ENCODE measurements at places on chromosomes 7 and 10.

GRCh38 chr10:26488344-26488743 is 50.2 kb downstream of the APBB1IP start:
- DNase-seq, result peak; percentile 28

DNA sequence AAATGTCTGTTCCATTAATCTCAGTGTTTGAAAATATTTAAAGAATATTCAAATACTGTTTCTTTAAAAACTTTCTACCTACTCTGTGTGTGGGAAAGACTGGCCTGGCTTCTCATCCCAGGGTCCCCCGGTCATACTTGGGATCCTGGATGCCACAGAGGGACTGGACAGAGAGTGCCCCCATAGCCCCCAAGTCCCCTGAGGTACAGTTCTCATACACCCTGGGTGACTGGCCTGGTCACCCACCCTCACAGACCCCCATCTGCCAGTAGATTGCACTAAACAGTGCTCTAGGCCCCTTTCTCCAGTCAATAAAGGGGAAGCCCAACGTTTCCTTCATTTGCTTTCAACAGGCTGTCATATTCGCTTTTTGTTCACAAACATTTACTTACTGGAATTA is 3.0 kb downstream of the TMEM273 start:
- DNase-seq, result no peak

DNA sequence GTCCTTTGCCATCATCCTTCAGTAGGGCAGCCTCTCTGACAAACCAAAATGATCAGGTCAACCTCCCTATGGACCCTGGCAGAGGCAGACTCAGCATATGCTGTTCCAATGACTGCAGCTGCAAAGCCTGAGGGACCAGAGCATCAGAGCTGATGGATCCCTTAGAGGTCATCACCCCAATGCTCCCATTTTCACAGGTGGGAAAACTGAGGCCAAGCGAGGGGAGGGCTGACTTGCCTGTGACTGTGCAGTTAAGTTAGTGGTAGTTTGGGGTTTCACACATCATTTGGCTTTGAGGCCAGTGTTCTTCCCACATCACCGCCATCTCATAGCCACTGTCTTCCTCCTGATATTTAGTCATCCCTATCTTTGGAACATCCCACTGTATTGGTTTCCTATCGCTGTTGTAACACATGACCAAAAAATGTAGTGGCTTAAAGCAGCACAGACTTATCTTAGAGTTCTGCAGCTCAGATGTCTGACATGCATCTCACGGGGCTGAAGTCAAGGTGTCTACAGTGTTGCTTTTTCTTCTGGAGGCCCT is 69.3 kb upstream of the PDZD8 start:
- DNase-seq, result no peak

GRCh38 chr10:11506247-11506789 is 105.1 kb downstream of the USP6NL start:
- DNase-seq, result no peak

- no peak for DNase-seq
Measured at GRCh38 chr10:64528294-64529002, 1007.2 kb downstream of the REEP3 start.

- DNase-seq, result no peak
Measured at GRCh38 chr10:11610166-11610825, 1.2 kb downstream of the USP6NL start.

DNA sequence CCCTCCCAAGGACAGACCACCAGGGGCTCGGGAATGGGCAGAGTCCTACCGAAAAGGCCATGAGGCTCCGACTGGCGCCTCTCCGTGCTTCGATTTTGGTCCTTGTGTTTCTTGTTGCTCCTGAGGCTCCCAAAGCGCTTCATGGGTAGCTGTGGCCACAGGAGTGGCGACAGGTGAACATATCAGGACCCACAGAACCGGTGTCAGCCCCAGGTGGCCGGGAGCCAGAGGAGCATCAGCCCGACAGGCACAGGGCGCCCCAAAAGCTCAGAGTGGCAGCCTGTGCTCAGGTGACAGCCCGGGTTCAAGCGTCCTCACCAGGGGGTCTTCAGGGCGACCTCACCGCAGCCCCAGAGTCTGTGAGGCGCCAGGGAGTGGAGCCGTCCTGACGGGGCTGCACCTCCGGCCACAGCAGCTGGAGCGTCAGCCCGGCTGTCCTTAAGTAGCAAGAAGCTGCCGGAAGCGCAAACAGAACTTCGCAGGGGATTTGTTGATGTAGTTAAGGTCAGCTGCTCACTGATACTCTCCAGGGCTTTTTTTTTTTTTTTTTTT is 141.0 kb downstream of the PRKAG2 start:
- DNase-seq, result no peak

GRCh38 chr10:74078037-74078436 is 72.6 kb downstream of the AP3M1 start:
- peak; percentile 36 for DNase-seq

- no peak for DNase-seq
Measured at GRCh38 chr7:138195151-138195571, 118.9 kb downstream of the AKR1D1 start.

- DNase-seq, result no peak
Measured at GRCh38 chr7:97377713-97378112, 260.2 kb downstream of the SDHAF3 start.

DNA sequence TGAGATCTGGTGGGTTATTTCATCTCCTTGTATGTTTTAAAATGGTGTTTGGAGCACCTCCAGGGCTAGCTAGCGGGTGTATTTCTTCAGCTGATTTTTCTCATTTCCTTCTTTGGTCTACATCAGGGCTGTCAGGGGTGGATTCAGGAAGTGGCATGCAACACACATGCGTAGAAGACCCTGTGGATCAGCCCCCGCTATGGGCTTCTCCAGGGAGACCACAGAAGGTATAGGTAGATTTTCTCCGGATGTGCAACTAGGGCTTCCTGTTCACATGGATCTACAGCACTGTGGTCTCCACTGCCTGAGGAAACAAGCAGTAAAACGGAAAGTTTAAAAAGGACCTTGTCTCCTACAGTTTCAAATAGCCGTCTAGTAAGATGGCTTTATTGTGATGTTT is 10.4 kb downstream of the NUB1 start:
- peak; percentile 31 for DNase-seq

DNA sequence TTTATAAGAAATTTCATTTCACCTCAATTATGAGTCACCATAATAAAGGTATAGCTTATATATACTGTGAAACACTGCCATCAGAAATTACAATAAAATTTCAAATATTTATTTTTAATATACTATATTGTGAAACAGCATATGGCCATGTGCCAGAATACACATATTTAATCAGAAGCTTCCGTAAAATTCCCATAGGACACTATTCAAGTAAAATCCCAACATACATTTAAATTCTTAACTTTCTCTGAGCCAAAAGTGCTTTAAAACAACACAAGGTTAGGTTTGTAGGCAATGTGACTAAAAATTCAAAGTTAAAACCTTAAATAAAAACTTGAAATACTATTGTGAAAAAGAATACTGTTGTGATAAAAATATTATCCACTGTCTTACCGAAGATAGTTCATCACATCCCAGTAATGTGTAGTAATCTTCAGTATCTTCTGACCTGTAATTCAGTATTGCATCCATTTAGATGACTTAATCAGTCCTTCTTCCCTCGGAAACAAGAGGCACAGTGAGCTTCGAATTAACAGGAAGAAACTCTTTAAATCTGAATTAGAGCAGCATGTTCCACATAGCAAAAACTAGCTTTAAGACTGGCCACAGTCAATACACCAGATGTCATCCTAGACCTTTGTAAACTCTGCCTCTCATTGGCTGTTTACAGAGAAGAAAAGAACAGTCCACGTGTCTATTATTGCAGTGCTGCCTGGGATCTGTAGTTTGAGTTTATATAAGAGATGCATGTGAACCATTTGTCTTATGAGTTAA is at the start of gene DNAJC12:
TSS of gene DNAJC12 (minus strand) at position 648 of the 774 bp plus-strand sequence. CDS start at position 471, 177 bp downstream.
- no peak for DNase-seq

GRCh38 chr10:103745341-103746247 is 109.8 kb downstream of the SH3PXD2A start:
- peak; percentile 41 for DNase-seq

- no peak for DNase-seq
Measured at GRCh38 chr10:44889834-44890233, 21.3 kb upstream of the TMEM72 start.
